ENCODE measurements at places on chromosomes 3 and 15.
A peak's percentile ranks its signal among the peaks of the same experiment; 100 is the strongest.

DNA sequence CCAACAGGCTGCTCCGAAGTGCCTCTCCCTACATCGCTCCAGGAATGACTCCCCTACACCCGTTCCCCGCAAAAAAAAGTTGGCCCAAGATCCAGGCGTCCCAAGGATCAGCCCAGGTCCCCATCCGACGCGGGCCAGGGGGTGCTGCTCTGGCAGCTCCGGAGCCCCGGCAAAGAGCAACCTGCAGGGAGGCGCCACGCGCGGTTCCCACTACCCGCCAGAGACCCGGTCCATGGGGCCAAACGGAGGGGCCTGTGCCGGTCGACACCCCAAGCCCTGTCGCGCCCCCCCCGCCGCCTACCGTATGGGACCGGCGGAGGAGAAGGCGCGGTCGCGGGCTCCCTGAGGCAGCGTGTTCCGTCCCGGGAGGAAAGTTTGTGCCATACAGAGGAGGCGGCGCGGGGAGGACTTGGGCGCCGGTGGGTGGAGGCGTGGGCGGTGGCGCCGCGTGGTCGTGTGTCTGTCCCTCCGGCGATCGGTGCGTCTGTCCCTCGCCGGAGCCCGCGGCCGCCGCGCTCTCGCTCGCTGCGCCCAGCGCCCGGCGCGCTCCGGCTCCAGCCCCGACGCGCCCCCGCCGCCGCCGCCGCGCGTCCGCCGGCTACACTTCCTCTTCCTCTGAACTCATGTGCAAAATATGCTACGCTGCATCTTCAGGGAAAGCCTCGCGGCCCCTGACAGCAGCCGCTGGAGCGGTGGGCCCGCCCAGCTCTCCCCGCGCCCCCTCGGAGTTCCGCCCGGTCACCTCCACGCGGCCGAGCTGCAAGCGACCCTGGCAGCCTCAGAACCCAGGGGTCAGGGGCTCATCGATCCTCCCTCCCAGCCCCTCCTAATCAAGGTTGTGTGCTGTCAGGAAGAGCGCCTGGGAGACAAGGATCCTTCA lies at the start of gene RFTN1:
RFTN1 (minus strand) TSS at position 559 of the 880 bp plus-strand sequence. CDS start 19,830 bp downstream, outside the sequence.
- peak; percentile 65 for DNase-seq

GRCh38 chr3:54273791-54274190 lies 151.4 kb downstream of the CACNA2D3 start:
- DNase-seq = no peak

- DNase-seq = no peak
Observed at GRCh38 chr3:50111757-50112156, 23.0 kb downstream of the RBM5 start.

DNA sequence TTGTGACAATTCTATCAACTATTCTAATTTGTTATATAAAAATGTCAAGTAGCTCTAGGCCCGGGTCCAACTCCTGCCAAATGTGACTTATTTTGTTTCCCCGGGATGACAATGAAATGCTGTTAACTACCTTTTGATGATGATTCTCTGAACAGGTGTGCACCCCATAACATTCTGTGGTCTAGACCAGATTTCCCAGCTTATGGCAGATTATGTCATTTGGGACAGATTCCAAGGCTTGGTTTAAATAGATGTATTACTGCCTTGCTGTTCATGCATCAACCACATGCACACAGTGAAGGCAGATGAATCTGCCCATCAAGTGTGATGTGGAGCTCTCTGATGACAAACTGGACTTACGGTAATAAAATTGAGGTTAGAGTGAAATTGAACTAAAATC lies 150.5 kb downstream of the MECOM start:
- DNase-seq = no peak

GRCh38 chr3:8183627-8184026 lies 318.0 kb upstream of the LMCD1 start:
- no peak for DNase-seq

DNA sequence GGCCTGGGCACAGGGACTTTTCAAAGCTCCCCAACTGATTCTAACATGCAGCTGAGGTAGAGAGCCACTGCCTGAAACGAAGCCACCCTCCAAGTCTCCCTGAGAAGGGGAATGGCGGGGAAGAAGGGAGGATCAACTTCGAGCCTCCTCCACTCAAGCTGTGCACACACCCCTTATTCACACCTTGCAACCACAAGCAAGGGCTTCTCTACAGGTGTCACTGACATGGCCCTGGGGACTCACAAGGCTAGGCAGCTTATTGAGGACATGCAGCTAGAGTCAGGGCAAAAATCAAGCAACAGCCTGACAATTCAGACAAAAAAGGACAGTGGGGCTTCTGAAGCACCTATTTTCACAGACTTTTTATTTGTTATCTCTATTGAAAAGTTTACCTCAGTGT lies 85.2 kb downstream of the SNRK start:
- no peak for DNase-seq

GRCh38 chr3:120487191-120487650 lies 36.4 kb upstream of the FSTL1 start:
- DNase-seq = no peak

GRCh38 chr3:192570821-192571791 lies 156.2 kb downstream of the FGF12 start:
- no peak for DNase-seq

DNA sequence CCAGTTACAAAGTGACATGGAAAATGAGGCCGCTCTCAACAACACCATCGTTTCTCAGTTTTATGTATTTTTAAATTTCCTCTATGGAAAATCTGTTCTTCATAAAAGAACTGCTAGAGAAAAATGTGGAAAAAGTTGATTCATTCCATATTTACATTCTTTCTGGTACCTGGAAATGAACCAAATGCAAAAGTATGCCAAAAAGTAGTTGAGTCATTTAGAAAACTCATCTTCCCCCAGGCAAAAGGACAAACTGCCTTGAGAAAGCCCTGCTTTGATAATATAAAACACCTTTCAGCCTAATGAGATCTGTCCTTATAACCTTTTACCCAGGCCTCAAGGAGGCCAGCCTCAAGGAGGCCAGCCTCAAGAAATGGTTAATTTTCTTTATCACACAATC lies 283.0 kb upstream of the VEPH1 start:
- DNase-seq = no peak

DNA sequence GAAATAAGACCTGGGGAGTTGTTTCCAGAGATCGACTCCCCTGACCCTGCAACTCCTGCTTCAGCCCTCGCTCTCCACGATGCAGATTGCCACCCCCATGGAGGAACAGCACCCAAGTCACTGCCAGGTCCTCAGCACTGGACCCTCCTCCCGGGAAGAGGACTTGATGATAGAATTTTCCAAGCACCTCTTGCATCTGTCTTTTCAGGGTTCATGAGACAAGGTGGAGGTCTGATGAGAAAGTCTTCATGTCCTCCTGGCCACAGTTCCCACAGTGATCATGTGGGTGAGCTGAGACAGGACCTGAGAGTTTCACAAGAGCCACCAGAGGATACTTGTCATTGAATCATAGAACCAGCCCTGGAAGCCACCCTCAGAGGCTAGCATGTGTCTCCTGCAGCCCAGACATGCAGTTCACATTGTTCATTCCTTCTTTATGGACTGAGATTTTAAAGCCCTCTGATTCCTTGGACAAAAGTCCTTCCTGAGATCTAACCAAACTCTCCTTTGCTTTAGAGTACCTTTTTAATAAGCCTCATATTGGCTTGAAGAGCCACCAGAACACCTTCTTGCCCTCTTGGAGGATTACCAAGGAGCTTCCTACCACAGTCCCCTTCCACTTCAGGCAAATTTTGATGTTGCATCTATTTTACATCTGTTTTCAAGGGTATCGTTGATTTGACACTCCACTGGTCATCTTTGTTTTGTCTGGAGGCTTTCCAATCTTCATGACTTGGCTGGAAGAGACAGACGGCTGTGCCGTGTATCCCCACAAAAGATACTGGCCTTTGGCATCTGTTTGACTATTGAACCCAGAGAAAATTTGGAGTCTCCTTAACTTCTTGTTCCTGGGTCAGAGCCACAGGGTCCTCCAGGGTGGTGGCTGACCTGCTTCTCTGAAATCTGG lies 224.8 kb upstream of the BHLHE40 start:
- peak; percentile 81 for DNase-seq

- no peak for DNase-seq
Observed at GRCh38 chr3:112471596-112472325, 27.5 kb downstream of the BTLA start.

- no peak for DNase-seq
Observed at GRCh38 chr3:141266186-141266585, 34.6 kb downstream of the PXYLP1 start.

DNA sequence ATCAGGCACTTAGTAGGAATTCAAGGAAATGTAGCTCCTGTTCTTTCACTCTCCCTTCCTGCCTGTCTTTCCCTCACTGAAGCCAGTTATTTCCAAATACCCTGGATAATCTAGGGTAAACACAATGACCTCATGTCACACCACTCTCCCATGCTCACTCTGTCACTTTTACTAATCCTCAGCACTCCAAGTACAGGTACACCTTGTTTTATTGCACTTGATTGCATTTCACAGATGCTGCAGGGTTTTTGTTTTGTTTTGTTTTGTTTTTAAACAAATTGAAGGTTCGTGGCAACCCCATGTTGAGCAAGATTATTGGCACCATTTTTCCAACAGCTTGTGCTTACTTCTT lies 40.8 kb downstream of the PPM1L start:
- DNase-seq = no peak

- no peak for DNase-seq
Observed at GRCh38 chr3:24388611-24389010, 106.0 kb downstream of the THRB start.

- DNase-seq = no peak
Observed at GRCh38 chr3:143298886-143299535, 179.4 kb downstream of the CHST2 start.

DNA sequence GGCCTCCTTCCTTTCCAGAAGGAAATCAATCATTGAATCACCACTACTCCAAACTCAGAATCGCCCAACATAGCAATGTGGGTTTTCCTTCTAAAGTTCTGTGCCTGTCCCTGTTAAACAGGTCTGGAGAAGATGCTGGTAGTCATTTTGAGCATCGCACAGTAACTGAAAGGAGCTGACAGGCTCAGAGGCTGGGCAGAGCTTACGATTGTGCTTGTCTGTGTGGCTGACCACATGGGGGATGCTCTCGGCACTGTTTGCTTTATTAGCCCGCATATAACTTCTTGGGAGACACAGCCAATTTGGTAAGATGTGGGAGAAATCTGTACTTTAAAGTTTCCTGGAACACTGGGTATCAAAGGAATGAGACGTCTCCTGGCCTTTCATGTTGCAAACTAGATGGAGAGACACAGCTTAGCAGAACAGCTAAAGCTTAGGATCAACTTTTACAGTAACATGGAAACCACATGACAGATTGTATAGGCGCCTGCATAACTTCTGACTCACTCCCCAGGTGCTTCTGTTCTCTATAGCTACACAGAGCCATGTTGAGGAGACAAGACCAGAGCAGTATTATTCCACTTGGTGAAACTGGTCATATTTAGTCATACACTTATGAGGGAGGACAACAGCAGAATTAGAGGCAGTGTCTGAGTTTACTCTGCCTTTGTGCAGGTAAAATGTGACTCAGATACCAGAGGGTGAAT lies 374.1 kb downstream of the RORA start:
- DNase-seq = peak; percentile 18

GRCh38 chr3:175640958-175641357 lies 781.8 kb downstream of the NAALADL2 start:
- no peak for DNase-seq

- no peak for DNase-seq
Observed at GRCh38 chr3:138912237-138912636, 34.7 kb downstream of the FOXL2 start.

DNA sequence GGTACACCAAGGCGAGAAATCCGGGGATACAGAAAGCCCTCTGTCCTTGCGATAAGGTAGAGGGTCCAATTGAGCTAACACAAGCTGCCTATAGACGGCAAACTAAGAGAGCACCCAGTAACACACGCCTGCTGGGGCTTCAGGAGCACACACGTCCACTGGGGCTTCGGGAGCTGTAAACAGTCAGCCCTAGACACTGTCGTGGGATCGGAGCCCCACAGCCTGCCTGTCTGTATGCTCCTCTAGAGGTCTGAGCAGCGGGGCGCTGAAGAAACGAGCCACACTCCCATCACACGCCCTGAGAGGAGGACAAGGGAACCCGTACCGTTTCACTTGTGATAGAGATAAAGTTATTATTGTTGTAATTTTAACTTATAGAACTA lies 486 bp downstream of the SAMMSON start:
- DNase-seq = no peak

DNA sequence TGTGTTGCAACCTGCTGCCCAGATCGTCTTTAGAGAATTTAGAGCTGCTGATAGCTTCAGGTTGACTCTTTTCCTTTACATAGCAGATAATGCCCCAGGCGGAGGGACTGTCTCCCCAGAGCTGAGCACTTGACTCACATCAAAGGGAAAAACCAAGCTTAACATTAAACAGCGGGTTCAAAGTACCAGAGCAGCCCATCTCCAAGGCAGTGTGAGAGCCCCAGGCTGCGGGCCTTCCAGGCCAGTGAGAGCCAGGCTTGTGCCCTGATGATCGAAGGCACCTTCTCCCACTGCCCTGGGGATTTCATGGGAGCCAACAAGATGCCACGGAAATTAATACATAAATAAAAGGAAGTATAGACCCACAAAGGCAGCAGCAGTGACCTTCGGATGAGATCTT lies 275.6 kb downstream of the XXYLT1 start:
- DNase-seq = no peak

- peak; percentile 96 for DNase-seq
Observed at GRCh38 chr3:128426128-128426921, 40.4 kb downstream of the DNAJB8 start.

GRCh38 chr15:88071141-88071540 lies 185.4 kb downstream of the NTRK3 start:
- no peak for DNase-seq

DNA sequence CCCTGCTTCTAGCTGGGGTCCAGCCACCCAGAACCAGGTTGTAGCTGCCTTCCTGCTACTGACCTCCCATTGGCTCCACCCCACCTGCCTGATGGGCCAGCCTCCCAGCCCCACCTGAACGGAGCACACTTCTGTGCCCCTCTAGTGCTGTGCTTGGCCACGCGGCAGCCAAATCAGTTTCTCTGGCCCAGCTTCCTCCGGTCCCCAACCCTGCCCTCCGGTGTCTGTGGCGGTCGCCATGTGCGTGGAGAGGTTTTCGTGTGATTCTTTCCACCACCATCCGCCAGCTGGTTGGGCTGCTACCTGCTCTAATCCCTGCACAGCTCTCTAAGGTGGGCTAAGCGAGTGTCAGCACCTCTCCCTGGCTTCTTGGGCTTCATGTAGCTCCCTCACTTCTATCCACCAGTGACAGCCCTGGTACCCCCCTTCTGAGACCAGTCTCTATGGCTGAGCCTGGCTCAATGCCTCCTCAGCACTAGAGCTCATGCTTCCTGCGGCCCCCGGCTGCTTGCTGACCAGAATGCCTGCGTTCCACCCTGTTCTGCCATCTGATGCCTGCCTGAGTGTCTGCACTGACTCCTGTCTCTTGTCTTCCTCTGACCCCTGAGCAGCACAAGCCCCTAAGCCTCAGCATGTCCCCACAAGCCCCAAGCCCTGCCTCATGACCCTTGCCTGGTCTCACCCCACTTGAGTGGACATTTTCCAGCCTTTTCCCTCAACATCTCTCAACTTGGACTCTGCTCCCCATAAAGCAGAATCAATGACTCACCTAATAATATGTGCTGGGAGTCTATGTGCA lies 23.2 kb upstream of the MAGEF1 start:
- no peak for DNase-seq

- DNase-seq = no peak
Observed at GRCh38 chr3:87437765-87438164, 161.4 kb upstream of the POU1F1 start.

GRCh38 chr3:59660376-59660775 lies 610.6 kb upstream of the CFAP20DC start:
- DNase-seq = no peak

- DNase-seq = no peak
Observed at GRCh38 chr3:138046955-138047354, 37.0 kb downstream of the CLDN18 start.

All from GM13977 (cell line).